ENCODE measurements at places on chromosomes 12 and 14.

GRCh38 chr12:126506426-126507182 lies 1441.4 kb downstream of the AACS start:
- no peak for DNase-seq

- DNase-seq, result no peak
These were observed 8.3 kb upstream of the CAPRIN2 start for GRCh38 chr12:30763053-30763452.

DNA sequence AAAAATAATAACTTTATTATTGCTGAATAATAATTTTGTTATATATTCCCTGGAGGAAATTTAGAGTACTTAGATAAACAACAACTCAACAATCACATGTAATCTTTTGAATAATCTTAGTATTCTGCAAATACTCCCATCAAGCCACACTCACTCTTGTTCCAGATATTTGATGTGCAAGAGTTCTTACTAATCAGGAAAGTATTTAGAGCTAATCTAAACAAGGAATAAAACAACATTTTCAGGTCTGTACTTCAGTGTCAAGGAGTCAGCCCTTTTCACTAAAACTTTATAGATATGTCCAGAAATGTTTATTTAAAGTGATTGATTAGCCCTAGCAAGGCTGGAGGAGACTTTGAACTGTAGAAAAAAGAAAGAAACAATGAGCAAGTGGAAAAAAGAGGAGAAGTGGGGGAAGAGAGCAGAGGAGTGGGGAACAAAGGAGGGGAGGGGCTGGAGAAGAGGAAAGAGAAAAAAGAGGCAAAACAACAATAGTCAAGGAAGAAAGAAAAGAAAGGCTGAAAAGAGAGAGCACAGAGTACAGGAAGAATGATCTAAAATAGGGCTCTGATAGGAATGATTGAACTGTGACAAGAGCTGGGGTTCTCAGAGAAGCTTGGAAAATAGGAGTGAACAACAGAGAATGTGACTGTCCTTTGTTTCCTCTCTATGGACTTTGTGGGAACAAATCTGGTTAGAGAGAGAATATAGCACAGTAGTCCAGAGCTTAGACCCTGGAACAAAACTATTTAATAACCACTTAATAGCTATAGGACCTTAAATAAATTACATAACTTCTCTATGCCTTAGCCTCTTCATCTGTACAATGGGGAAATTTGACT lies 238.7 kb downstream of the AKAP6 start:
- no peak for DNase-seq

DNA sequence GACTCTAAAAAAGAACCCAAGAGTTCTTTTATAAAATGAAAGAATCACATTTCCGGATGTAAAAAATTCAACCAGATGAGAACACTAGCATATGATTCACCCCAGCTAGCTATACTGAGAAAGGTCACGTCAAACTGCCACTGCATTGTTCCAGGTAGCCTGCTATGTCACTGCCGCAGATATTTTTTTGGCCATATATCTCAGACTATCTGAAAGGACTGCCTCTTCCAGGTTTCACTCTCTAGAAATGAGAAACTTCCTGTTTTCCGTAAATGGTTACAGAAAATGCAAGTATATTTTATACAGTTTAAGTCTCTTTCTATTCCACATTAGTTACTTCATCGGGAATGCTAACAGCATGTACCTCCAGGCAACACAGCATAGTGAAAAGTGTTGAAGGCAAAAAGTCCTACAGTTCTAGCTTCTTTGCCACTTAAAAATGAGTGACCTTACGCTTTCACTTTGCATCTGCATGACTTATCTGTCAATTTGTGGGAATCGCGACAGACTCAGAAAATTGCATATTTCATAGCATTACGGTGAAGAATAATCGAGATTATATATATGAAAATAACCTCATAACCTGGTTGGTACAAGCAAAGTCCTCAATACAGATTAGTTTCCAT lies 105.2 kb downstream of the MED13L start:
- no peak for DNase-seq

- no peak for DNase-seq
These were observed 55.4 kb downstream of the FAR2 start for GRCh38 chr12:29204521-29204920.

DNA sequence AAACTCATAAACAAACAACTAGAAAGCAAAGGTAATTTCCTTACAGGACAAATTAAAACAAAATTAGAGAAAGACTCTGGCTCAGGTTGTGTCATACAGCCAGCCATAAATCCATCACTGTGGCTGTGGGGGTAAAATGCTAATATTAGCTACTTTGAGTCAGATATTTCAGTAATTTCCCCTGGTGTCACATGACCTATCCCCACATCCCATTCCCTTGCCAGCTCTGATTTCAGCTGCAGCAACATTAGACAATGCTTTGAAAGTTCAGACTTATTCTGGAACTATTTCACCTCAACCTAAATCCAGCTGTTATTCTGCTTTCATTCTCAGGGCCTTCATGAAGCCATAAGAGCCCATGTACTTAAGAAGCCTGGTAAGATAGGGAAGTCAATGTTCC lies 55.3 kb downstream of the RPL10L start:
- no peak for DNase-seq

DNA sequence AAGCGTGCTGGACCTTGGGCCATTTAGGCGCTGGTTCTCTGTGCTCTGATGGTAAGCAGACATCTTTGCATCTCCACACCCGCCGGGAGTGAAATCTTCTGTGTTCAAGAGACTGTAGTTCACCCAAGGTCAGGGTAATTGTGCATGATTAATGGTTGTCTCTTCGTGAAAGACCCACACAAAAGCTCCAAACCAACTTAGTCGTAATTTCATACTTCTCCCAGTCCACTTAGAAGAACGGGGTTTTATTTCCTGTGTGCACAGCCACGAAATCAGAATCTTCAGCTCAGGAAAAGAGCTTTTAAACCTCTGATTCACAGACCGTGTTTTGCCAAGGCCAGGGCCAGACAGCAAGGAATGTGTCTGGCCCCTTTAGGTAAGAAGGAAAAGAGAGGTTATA lies 640.9 kb downstream of the MED13L start:
- peak; percentile 9 for DNase-seq

GRCh38 chr14:60512973-60513571 lies 4.1 kb downstream of the SIX6 start:
- no peak for DNase-seq

DNA sequence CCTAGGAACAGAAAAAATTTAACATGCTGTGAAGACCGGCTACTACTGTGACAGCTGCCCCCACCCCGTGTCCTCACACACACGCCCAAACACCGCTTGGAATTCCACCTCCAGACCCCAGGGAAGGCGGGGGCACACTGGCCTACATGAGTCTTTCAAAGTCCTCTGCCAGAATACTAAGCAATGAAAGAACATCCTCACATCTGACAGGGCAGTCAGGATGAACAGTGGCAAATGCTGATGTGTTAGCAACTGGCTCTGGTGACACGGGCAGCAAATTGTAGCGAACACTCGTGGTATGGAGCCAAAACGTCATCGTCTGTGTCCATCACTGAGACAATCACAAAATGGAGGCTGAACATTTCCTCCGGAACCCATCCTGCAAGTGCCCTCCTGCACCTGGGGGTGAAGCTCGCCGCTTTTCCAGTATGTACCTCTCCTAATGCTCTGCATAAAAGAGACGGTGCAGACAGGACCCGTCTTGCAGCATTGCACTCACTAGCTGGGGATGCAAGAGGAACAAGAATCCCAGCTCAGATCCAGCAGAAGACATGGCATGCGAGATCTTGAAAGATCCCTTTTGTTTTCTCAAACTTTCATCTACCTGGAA lies 94.8 kb downstream of the BCL11B start:
- no peak for DNase-seq

- no peak for DNase-seq
These were observed 3.6 kb downstream of the CBX5 start for GRCh38 chr12:54276368-54276767.

DNA sequence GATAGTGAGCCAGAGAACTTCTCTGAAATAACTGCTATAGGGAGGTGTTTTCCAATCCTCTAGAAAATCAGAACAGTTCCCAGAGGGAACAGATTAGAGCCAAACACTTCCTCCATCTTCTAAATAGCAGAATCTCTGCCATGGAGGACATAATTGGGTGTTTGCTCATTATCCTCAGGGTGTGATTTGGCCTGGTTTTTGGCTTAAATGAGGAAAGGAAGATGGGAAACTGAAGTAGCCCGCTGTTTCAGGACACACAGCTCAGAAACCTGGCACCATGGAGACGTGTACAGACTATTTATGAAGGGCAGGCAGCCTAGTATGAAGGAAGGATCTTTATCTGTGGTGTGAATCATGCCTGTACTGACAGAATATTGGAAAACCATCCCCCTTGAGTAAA lies 231.7 kb upstream of the PRKD1 start:
- peak; percentile 83 for DNase-seq

DNA sequence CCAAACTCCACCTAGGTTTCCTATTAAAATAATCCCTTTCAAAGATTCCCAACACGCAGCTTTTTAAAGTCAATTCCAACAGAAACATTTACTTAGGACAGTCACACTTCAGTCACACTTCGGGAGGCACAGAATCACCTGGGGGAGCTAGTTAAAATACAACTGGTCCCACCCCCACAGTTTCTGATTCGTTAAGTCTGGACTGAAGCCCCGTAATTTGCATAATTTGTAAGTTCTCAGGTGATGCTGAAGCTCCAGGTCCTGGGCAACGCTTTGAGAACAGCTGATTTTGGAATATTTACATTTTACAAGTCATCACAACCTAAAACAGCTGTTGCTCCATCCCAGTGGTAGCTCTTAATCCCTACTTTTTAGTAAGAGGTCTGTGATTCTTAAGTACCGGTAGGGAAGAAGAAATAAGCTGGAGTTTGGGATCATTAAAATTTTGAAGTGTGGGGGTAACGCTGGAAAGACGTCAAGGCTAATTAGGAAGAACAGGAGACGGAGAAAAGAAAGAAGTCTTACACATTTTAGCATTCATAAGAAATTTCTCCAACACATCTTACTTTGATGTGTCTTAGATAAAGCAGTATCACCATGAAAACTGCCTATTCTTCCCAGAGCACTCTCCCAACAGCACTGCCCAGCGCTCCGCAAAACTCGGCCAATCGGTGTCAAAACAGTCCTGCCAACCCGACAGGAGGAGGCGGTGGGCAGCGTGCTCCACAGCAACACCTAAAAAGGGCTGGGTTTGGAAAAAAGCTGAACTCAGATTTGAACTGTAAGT lies 1.1 kb downstream of the IPO8 start:
- peak; percentile 17 for DNase-seq

- peak; percentile 35 for DNase-seq
These were observed 108.2 kb upstream of the SLC38A4 start for GRCh38 chr12:46933947-46934346.

DNA sequence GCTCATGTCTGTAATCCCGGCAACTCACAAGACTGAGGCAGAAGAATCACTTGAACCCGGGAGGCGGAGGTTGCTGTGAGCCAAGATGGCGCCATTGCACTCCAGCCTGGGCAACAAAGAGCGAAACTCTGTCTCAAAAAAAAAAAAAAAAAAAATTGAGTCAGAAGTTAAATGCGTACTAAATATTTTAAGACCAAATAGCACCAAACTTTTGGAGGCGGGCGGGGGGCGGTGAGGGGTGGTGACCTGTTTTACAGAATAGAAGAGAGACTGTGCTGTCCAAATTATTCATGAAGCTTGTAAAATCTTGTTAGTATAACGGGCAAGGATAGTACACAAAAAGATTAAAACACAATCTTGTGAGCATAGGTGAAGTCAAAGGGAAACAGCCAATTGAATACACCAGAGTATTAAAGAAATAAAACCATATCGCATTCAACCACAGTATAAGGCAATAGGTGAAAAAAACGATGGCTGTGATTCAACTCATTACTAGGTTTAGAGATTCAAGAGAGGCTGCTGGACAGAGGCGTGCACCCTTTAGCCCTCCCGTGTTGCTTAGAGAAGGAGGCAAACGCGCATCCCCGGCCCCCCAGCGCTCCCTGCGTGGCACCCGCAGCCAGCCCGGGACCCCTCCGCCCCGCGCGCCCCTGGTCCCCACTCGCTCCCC lies 571 bp downstream of the ZNF891 start:
- no peak for DNase-seq

DNA sequence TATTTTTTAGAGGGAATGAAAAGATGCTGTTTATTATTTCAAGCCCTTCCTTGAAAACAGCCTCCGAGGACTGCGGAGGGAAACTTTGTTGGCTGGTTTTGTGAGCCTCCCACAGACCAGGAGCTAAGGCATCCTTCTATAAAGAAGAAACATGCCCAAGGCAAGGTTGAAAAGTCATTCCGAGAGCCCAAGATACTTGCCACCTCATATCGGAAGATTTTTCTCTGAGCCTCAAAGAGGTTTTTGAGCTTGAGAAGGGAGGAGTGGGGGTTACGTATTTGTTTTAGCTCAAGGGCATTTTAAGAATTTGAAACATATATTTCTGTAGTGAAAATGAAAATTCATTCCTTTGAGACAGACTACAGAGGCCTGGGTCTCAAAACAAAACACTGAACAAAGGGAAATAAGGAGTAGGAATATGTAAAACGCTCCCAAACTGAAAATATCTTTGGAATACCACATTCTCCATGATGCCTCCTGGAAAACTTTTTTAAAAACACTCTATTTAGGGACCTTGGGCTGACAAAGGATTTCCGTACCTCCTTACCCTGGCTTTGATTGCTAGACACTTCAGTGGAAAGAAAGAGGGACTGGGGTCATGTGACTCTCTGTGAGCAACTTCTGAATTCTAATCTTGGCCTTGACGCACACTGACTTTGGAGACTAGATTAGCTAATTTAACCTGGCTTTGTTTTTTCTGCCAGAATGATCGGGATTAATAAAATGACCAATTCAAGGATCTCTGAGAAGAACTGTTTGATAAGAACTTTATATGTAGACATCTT lies 180.9 kb downstream of the SRGAP1 start:
- no peak for DNase-seq

DNA sequence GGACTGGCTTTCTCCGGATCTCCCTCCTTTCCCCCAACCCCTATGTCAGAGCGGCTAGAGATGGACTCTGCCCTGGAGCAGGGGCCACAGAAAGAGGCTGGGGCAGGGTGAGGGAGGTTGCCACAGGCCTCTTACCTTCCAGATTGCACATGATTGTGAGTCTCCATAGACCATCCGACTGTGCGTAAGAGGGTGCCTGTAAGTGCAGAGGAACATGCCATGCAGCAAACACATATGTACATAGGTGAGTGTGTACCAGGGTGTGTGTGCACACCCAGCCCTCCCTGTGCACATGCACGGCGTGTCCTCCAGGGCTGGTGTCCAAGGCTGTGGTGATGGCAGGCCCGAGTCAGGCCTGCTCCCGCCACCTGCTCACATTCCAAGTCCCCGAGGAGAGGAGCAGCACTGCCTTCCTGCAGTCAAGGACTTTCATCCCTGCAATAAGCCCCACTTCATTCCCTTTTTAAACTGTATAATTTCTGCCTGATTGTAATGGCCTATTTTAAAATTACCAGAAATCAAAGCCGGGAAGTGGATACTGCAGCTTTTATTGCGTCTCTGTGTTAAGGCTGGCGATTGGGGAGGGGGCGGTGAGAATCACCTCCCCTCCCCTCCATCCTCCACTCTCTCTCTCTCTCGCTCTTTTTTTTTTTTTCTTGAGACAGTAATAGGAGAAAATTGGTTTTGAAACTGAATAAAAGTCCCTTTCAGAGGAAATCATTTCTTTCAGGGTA lies 28.5 kb downstream of the FAM222A start:
- no peak for DNase-seq

DNA sequence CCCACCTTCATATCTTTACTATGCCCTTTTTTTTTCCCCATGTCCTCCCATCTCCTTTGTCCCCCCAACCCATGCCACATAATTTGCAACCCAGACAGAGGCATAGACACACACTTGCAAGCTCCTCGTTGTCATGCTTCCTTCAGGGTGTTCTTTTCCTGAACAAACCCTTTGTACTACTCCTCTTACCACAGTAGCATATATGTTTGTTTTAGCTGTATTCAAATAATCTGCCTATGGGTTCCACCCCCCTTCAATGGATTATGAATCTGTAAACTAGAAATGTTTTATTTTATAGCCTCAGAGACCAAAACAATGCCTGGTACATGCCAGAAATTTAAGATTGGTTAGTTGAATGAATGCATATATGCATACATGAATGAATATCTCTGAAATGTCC lies 307.1 kb upstream of the E2F7 start:
- DNase-seq, result no peak

Data from spinal cord (tissue), 10 donors.